Thymus (tissue), 14 donors: ENCODE measurements at places on chromosomes 7 and 10. TPM values are rescaled to one million over a fixed set of nuclear protein-coding genes. Genes with fewer than 3 reads are reported as not detected.

GFRA1 gene
- 5.0 TPM for total RNA-seq

MKX gene
- total RNA-seq: 0.05 TPM

AKR1C1 gene
- 1.4 TPM for total RNA-seq

RADIL gene
- total RNA-seq: 0.19 TPM

TFPI2 gene
- 12.5 TPM for total RNA-seq

ANLN gene
- 28.8 TPM for total RNA-seq

EGR2 gene
- total RNA-seq: 6.6 TPM

SFTPA1 gene
- 1.4 TPM for total RNA-seq

FAM20C gene
- total RNA-seq: 2.4 TPM

PALD1 gene
- total RNA-seq: 7.3 TPM

RBP4 gene
- 0.19 TPM for total RNA-seq

VAX1 gene
- not detected for total RNA-seq

LEP gene
- 0.05 TPM for total RNA-seq

LBX1 gene
- total RNA-seq: not detected

PPP3CB gene
- 14.7 TPM for total RNA-seq

ZNF467 gene
- total RNA-seq: 3.8 TPM

EPHB6 gene
- 75.6 TPM for total RNA-seq

SPACDR gene
- 0.76 TPM for total RNA-seq

CTAGE15 gene
- total RNA-seq: 0.24 TPM

RSU1 gene
- total RNA-seq: 53.2 TPM

PLCE1 gene
- 1.2 TPM for total RNA-seq

TSPAN33 gene
- total RNA-seq: 29.2 TPM

TWNK gene
- 9.1 TPM for total RNA-seq

FGFR2 gene
- total RNA-seq: 13.3 TPM

FOXI2 gene
- 0.05 TPM for total RNA-seq

RBM20 gene
- 1.6 TPM for total RNA-seq

NRP1 gene
- total RNA-seq: 15.8 TPM

CDHR1 gene
- 0.52 TPM for total RNA-seq

CYP3A7 gene
- 0.99 TPM for total RNA-seq

GLI3 gene
- 3.2 TPM for total RNA-seq

PNLIP gene
- total RNA-seq: 0.09 TPM

SPDYE9 gene
- total RNA-seq: not detected

XRCC2 gene
- total RNA-seq: 6.3 TPM

GJD4 gene
- 0.09 TPM for total RNA-seq

PLAC9 gene
- total RNA-seq: 9.8 TPM

OR2A12 gene
- total RNA-seq: not detected

WNT8B gene
- 0.14 TPM for total RNA-seq

DOCK1 gene
- total RNA-seq: 11.7 TPM

ECD gene
- total RNA-seq: 26.5 TPM

UBTD1 gene
- total RNA-seq: 2.5 TPM

ZPBP gene
- 0.14 TPM for total RNA-seq

PRPF18 gene
- 35.8 TPM for total RNA-seq

HOXA10 gene
- 1.1 TPM for total RNA-seq

CPA4 gene
- 0.99 TPM for total RNA-seq

SPDYE8 gene
- total RNA-seq: not detected

STX1A gene
- 2.2 TPM for total RNA-seq

MMRN2 gene
- total RNA-seq: 6.8 TPM

TBXAS1 gene
- total RNA-seq: 15.3 TPM

RELN gene
- total RNA-seq: 0.28 TPM

OR2A42 gene
- total RNA-seq: not detected

CALML3 gene
- 144 TPM for total RNA-seq

VSTM2A gene
- not detected for total RNA-seq
